ENCODE measurements at places on chromosomes 3 and 15.

GRCh38 chr3:4508048-4508981 lies 15.2 kb downstream of the ITPR1 start:
- no peak for DNase-seq

DNA sequence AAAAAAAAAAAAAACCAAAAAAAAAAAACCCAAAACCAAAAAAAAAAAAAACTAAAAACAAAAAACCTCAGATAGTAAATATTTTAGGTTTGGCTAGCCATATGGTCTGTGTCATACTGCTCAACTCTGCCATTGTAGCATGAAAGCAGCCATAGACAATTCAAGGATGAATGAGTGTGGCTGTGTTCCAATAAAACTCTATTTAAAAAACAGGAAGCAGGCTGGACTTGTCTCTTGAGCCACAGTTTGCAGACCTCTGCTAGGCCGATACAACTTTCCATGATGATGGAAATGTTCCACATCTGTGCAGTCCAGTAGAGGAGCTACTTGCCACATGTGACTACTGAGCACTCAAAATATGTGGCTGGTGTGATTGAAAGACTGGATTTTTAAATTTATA lies 11.1 kb downstream of the EFCAB12 start:
- no peak for DNase-seq

DNA sequence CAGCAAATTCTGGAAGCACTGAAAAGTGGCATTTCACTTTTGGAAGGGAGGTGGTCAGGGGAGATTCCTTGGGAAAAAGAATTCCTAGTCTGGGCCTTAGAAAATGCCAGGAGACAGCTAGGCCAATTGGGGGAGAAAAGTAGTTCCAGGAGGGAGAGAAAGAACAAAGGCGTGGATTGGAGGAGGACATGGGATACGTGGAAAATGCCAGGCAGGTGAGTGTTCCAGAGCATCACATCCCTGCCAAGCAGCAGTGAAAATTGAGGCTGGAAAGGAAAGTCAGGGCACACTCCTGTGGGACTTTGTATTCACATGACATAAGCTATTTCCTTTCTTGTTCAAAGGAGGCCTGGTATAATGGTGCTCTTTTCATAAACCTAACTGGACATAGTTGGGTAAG lies 134.5 kb upstream of the WNT5A start:
- no peak for DNase-seq

GRCh38 chr3:128188326-128188725 lies 35.0 kb downstream of the EEFSEC start:
- DNase-seq, result no peak

GRCh38 chr3:171286580-171287249 lies 173.5 kb downstream of the TNIK start:
- no peak for DNase-seq

DNA sequence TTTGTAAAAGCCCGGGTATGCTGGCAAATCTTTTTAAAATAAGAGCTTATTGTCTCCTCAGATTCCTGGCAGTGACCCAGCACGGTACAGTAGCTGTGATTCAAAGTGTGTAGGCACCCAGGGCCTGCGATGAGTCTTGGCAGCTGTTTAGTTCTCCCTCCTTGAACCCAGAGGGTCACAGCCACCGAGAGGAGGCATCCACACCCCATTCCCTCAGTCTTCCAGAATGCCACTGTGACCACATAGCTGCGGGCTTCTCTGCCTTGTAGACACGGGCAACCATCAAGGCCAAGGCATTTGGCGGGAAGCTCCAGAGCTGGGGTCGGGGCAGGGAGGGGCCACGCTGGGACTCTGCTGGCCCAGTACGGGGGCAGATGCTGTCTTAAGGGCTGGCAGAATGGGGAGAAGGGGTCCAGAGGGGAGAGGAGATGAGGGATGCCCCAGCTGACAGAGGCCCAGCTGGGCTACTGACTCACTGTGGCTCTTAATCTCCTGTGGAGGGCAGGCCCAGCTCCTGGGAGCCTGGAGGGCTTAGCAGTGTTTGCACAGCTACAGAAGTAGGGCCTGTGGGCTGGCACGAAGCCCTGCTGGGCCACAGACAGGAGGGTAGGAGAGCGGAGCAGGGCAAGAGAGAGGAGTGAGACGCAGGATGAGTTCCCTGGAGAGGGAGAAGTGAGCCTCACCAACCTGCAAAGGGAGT lies 68.8 kb upstream of the DLG1 start:
- no peak for DNase-seq

- no peak for DNase-seq
Observed at GRCh38 chr15:82398785-82399184, 30.8 kb upstream of the GOLGA6L9 start.
